ENCODE measurements at places on chromosomes 12 and 14. TPM values are rescaled to one million over a fixed set of nuclear protein-coding genes. Genes with fewer than 3 reads are reported as not detected.
A peak's percentile ranks its signal among the peaks of the same experiment; 100 is the strongest.

DNA sequence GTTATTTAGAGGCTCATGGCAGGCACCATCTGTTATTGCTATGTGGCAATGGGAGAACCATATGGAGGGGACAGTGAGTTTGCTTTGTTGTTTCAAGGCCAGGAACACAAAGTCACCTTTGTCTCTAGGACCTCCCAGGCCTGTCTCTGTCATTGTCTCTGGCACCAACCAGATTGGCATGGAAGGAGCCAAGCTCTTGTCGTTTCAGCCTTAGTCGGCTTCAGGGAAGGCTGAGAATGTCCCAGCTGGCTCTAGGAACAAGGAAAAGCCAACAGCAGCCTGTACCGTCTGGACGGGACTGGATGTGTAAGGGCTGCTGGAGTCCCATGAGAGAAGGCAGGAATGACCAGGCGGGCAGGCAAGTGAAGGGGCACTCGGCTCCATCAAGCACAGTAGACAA is 29.2 kb downstream of the RPH3A start:
- no peak for DNase-seq
- H3K27ac ChIP-seq, result no peak overlapping the region
- no peak overlapping the region for H3K4me3 ChIP-seq
- H3K4me1 ChIP-seq, result no peaks in the 10 kb centered on the region
- H3K27me3 ChIP-seq, result no peaks in the 10 kb centered on the region
- no peaks in the 10 kb centered on the region for H3K36me3 ChIP-seq

- DNase-seq, result peak; percentile 9
- no peaks in the 10 kb centered on the region for H3K36me3 ChIP-seq
- no peaks in the 10 kb centered on the region for H3K27me3 ChIP-seq
- H3K27ac ChIP-seq, result peak overlapping the region; percentile 99
Measured at GRCh38 chr12:10214136-10214894, 1.6 kb downstream of the GABARAPL1 start.

DNA sequence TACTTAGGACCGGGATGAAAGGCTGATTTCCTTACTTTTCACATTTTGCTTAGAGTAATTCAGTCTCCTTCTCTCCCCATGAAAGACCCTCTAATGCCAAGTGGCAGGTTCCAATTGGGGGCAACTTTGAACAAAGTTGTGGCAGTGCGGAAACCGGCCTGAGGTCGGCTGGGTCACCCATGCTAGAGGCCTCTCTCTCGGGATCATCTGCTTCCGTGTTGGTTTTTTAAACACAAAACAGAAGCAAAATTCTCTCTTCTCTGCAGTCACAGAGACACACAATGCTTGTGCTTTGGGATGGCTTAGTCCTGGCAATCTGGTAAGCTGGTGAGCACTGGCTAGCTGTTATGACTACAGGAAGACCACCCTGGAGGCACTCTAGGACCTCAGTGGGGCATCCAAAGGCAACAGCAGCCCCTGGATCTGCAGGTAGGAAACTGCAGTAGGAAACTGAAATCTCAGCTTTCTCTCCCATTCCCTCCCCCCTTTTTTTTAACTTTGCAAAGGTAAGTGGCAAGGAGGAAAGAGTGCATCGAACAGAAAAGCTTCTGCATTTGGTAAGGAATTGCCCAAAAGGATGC is 102.1 kb downstream of the BCL11B start:
- H3K27me3 ChIP-seq, result peaks cover 2% of the 10 kb centered on the region
- H3K36me3 ChIP-seq, result no peaks in the 10 kb centered on the region
- no peak overlapping the region for H3K27ac ChIP-seq
- no peaks in the 10 kb centered on the region for H3K4me1 ChIP-seq
- DNase-seq, result no peak

DNA sequence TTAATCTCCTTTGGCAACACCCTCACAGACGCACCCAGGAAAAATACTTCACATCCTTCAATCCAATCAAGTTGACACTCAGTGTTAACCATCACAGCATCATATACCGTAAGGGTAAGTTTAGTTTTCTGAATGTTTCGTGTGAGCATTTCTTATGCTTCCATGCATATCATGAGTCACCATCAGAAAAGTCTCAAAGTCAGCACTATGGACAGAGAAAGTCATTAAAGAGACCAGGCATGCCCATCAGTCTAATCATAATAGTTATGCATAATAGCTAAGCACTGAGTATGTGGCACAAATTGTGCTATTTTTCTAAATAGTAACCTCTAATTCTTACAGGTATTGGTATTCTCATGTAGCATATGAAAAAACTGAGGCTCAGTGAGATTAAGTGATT is 158.8 kb upstream of the PRMT8 start:
- H3K4me3 ChIP-seq, result no peak overlapping the region
- peaks cover 4% of the 10 kb centered on the region for H3K27me3 ChIP-seq
- H3K4me1 ChIP-seq, result no peaks in the 10 kb centered on the region
- no peak for DNase-seq
- no peak overlapping the region for H3K27ac ChIP-seq

TSHR gene
- total RNA-seq, result not detected

- no peaks in the 10 kb centered on the region for H3K27me3 ChIP-seq
- H3K36me3 ChIP-seq, result no peaks in the 10 kb centered on the region
- H3K4me3 ChIP-seq, result no peak overlapping the region
- no peak for DNase-seq
Measured at GRCh38 chr14:73342670-73343069, 105.4 kb downstream of the PAPLN start.

DNA sequence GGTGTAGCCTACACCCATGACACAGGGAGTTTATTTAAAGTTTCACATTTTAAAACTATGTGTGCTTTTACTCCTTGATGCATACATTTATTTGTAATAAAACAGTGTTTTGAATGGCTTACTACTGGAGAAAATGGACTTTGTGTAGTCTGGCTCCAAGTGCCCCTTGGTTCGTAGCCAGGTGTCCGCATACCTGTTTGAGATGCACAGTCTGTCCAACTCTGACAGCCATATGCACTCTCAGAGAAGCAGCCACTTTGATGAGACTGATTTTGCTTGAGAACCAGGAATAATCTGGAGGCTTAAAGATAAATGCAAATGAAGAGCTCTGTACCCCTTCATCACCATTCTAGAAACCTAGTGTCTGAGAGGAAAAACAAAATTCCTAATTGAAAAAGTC is 24.0 kb downstream of the RTN1 start:
- H3K27ac ChIP-seq, result no peak overlapping the region
- H3K4me3 ChIP-seq, result no peak overlapping the region
- no peak for DNase-seq

HNF1A gene
- 41.2 TPM for total RNA-seq

B4GALNT3 gene
- 78.1 TPM for total RNA-seq

INSM2 gene
- total RNA-seq, result not detected

DNA sequence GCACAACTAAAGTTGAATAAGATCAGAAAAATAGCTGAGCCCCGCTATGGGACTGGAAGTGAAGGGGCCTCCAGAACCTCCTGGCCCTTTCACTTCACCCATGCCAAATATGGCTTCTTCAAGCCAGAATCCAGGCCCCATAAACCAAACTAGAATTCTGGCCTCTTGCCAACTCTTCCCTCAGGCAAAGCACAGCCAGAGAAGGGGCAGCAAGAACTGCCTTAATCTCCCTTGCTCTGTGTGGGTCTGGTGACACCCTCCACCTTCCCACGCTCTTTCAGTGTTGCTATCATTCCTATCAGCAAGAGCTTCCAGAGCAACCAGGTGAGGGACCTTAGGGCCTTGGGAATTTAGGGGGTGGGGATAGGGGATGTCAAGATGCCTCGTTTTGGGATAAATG is 3.1 kb upstream of the PNMA1 start:
- H3K4me1 ChIP-seq, result peaks cover 5% of the 10 kb centered on the region
- DNase-seq, result no peak
- no peaks in the 10 kb centered on the region for H3K27me3 ChIP-seq
- H3K27ac ChIP-seq, result no peak overlapping the region
- peaks cover 6% of the 10 kb centered on the region for H3K36me3 ChIP-seq
- no peak overlapping the region for H3K4me3 ChIP-seq

- no peaks in the 10 kb centered on the region for H3K27me3 ChIP-seq
- H3K36me3 ChIP-seq, result no peaks in the 10 kb centered on the region
- no peak overlapping the region for H3K27ac ChIP-seq
Measured at GRCh38 chr12:41049033-41049432, 139.1 kb upstream of the PDZRN4 start.

GRCh38 chr12:120495186-120495730 is 655 bp upstream of the DYNLL1 start:
- H3K4me1 ChIP-seq, result peaks cover 17% of the 10 kb centered on the region
- DNase-seq, result no peak
- H3K27ac ChIP-seq, result peak overlapping the region; percentile 80
- H3K36me3 ChIP-seq, result peaks cover 1% of the 10 kb centered on the region
- no peaks in the 10 kb centered on the region for H3K27me3 ChIP-seq
- H3K4me3 ChIP-seq, result peak overlapping the region; percentile 80

CACNA1C gene
- 0.05 TPM for total RNA-seq

GRCh38 chr12:27971606-27972005 is 927 bp downstream of the PTHLH start:
- no peaks in the 10 kb centered on the region for H3K36me3 ChIP-seq
- peaks cover 41% of the 10 kb centered on the region for H3K4me1 ChIP-seq
- H3K27me3 ChIP-seq, result peaks cover 5% of the 10 kb centered on the region
- H3K4me3 ChIP-seq, result no peak overlapping the region
- DNase-seq, result no peak

All from Caco-2 (cell line).